ENCODE measurements at places on chromosomes 16 and 17.

DNA sequence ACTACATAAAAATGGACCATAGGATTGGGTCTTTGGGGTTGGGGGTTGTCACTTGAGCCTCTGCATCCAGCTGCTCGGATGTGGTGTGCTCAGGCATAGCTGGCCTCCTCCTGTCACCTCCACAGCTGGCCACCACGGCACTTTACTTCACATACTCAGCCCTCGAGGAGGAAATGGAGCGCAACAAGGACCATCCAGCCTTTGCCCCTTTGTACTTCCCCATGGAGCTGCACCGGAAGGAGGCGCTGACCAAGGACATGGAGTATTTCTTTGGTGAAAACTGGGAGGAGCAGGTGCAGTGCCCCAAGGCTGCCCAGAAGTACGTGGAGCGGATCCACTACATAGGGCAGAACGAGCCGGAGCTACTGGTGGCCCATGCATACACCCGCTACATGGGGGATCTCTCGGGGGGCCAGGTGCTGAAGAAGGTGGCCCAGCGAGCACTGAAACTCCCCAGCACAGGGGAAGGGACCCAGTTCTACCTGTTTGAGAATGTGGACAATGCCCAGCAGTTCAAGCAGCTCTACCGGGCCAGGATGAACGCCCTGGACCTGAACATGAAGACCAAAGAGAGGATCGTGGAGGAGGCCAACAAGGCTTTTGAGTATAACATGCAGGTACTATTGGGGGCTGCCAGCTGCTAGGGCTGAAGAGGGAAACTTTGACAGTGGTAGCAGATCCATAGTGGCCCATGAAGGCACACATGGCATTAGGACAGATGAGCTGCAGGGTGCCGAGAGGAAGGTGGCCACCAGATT, 30.8 kb downstream of the CDIP1 start:
- no peak for DNase-seq

DNA sequence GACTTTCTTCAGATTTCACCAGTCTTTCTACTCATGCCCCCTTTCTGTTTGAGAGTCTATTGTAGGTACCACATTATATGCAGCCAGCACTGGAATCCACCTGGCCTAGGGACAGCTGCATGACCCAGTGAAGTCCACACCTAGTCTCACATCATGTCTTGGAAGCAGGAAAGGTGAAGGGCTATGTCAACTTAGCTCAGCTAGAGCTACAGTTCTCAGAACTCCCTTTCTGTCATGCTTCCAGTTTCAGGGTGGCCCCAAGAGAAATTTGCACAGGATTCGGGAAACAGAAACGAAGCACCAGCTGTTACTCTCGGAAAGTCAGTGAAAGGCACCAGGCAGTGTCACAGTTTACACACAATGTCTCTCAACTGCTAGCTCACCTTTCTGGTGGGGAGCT, 51.6 kb upstream of the NLRP1 start:
- DNase-seq: no peak

GRCh38 chr16:22933173-22933572, 119.2 kb downstream of the HS3ST2 start:
- DNase-seq: no peak

GRCh38 chr17:64074704-64075426, 54.4 kb upstream of the ICAM2 start:
- DNase-seq: no peak

DNA sequence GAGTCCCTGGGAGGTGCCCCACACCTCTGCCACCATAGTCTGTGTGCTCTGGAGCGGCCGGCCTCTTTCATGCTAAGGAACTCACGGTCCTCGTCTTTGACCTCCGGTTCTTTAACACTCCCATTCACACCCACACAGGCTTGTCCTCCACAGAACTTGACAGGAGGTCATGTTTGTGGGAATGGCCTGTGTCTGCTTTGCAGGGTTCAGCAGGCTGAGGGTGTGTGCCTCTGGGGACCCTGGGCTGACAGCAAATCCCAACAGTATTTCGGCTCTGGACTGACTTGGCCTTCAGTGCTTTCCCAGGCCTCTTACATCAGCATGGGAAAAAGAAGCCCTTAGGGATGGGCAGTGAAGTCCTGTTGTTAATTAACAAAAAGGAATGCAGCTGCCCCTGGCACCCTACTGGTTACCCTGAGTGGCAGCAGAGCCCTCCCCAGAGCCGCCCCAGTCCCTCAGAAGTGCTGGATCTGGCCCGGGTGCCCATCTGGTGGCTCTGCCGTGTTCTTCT, 35.4 kb upstream of the ADORA2B start:
- no peak for DNase-seq

DNA sequence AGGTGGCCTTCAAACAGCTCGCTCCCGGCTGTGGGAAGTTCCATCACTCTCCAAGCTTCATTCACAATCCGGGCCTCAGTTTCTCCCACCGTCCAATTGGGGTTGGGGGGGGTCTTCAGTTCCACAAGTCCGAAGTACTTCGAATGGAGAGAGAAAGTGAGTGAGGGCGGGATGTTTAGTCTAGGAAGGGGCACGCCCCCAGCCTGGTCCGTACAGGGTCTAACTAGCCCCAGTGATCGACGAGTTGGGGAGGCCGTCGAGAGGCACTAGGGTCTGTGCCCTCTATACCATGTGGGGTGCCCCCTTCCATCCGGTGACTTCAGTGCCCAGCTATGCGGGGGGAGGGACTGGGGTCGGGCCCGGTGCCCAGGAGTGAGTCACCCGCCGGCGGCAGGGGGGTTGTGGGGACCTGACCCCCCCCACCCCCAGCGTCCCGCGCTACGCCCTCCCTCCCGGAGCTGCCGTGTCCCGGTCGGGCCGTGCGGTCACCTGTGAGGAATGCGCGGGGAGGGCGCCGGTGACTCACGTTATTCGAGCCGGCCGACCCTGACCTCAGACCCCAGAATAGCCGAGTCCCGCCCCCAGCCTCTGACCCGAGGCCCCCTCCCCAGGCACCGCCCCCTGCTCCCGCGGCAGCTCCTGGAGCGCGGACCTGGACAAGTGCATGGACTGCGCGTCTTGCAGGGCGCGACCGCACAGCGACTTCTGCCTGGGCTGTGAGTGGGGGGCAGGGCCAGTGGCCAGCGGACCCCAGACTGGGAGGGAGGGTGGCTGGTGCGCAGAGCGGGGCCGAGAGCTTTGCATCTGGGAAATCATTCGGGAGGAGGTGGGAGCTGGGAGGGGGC, 658 bp downstream of the TNFRSF12A start:
- DNase-seq: peak; percentile 49

DNA sequence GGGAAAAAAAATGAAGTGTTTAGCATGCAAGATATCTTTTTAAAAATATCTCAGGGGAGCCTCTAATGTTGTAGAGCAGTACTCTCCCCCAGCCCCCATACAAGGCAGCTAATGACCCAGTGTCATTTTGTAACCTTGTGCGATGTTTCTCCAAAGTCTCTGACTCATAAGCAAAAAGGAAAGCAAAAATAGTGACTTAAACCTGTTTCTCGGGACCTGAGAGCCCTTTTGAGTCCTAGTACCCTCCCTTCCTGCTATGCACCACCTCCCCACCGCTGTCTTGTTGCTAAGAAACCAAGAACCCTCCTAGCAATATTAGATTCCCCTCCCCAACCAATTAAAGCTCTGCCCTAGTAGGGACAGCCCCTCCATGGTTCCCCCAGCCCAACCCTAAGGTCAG, 2.8 kb downstream of the MYCBPAP start:
- no peak for DNase-seq

DNA sequence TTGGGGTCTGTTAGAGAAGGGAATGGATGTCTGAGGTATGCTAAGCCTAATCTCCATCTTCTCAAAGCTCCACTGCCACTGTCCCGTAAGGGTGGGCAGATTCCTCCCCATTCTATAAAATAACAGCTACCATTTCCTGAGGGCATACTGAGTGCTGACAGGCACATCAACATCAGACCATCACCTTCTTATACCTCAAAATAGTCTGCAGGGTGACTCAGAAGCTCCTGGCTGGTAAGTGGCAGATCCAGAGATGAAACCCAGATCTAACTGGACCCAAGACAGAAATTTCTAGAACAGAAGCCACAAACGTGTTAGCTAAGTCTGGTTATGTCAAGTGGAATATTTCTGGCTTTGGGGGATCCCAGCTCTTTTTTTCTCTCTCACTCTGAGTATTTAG, 548.0 kb downstream of the WWOX start:
- DNase-seq: no peak

GRCh38 chr16:86016201-86016965, 117.4 kb downstream of the IRF8 start:
- no peak for DNase-seq

DNA sequence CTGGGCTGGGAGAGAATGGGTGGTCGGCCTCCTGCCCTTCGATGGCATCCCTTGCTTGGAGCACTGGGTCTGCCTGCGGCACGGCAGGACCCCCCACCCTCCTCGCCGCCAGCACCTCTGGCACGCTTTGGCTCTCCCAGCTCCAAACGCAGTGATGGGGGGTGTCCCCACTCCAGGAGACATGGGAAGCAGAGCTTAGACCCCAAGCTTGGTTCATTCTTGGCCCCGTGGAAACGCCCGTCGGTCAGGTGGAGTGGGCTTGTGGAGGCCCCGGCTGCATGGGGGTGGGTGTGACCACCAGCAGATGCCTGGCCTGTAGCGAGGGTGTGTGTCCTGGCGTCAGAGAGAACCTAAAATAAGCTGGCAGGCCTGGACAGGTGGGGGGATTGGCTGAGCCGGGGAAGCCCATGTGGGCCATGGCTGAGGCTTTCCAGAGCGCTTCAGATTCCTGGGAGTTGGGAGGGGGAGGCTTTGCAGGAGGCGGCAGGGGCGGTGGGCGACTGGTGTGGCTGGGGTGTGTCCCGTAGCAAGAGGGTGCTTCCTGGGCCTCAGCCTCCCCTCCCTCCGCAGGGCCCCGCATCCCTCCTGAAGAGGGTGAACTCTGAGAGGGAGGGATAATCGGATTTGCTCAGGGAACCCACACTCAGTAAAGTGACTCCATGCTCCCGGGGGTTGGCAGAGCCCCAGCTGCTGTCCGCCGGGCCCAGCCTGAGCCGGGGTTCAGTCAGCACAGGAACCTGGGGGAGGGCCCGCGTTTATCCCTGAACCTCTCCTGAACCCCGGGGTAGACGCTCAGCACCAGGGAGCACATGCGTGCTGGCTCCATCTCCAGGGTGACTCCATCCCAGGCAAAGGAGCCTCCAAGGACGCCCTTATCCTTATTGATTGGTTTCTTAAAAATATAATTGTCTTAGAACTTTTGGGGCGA, 3.4 kb downstream of the CACNA1H start:
- no peak for DNase-seq

DNA sequence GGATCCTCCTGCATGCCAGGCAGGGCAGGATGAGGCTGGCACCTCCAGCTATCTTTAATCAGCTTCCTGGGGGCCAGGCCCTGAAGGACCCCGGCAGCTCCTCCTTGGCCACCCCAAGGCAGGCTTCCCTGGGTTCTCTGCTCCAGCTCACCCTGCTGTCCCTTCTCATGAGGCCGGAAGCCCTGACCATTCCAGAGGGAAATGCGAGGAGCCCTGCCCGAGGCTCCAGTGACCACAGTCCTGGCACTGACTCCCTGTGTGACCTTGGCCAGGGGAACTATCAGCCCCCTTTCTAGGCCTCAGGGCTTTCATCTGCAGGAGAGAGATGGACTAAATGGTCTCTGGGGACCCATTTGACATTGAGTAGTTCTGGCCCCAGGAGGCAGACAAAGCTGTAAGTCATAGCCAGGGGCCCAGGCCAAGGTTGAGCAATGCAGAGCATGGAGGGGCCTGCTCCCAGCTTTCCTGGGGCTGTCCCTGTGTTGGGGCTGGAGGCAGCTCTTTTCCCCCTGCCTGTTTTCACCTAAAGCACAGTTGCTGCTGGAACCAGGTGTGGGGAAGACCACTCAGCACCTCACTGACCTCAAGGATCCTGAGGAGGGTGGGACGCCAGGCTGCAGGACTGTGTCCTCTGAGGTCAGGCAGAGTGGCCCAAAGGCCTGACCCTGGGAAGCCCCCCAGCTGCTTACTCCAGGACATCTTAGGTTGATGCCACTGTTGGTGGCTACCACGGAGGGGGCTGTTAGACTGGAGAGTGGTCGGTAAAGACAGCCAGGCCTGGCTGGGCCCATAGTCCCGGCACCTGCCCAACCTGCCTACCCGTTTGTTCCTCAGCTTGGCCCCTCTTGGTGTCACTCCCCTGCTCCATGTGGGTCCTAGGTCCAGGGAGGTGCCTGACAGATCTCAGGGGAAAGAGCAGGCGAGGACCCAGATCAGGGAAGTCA, 8.1 kb downstream of the KCNH6 start:
- DNase-seq: no peak

GRCh38 chr17:68015081-68015723, 18.9 kb upstream of the C17orf58 start:
- no peak for DNase-seq
